ENCODE measurements at places on chromosomes 1 and 21.

- DNase-seq: no peak
Observed at GRCh38 chr1:178784131-178784536, 59.1 kb downstream of the RALGPS2 start.

GRCh38 chr21:46226920-46227599 is 1.5 kb downstream of the LSS start:
- no peak for DNase-seq

DNA sequence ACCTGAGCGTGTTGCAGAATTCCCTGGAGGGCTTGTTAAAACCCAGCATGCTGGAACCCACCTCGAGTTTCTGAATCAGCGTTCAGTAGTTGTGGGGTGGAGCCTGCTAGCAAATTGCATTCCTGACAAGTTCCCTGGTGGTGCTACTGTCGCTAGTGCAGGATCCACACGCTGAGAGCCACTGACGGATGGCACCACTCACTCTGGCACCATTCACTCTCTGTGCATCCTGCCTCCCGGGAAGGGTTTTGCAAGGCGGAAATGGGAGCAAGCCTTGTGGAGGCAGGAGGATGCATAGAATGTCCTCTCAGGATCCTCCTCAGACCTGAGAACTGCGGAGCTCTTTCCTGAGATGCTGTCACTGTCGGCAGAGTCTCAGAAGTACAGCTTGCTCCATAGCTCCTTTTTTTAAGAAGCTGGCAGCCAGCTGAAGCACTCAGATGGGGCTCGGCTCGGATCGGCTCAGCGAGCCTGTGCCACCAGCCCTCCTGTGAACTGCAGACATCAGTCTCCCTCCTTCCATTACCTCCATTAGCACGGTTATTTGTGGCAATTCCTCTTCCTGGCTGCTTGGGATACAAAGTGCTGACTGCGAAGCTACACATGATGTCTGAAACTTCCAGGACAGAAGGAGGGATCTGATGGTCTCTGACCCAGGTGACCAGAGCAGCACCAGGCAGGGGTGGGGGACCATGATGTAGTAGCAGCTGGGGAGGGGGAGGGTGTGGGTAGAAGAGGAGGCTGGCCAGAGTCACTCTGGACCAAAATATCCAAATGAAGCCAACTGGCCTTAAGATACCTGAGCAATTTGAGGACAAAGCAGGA is 89.6 kb downstream of the C1orf94 start:
- DNase-seq: no peak

- no peak for DNase-seq
Observed at GRCh38 chr21:42161956-42162681, 56.8 kb upstream of the ABCG1 start.

- DNase-seq: no peak
Observed at GRCh38 chr1:93665015-93665414, 16.6 kb downstream of the BCAR3 start.

DNA sequence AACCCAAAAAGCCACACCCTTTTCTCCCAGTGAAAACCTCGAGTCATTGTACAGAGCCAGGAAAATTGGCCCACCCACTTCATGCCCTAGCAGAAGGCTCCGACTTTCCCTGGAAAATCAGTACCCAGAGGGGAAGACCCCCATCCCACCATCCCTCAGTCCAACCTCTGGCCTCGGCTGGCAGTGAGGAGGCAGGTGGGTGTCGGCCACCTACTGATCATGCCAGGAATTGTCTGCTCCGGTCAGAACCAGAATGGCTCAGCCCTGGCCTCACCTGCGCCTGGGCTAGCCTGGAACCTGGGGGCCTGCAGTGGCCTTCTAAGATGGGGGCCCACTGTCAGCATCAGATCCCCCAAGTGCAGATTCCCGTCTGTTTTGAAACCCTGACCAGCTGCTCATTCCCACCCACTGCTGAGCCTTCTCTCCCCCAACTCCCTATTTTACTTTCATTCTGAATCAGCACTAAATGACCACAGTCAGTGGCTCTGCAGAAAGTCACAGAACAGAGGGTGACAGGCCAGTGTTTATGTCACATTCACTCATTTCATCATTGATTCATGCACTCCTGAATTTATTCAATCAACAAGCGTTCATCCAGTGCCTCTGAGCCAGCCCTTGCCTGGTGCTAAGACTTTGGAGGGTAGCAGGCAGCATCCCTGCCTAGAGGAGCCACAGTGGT is 3.0 kb upstream of the S100A9 start:
- no peak for DNase-seq

DNA sequence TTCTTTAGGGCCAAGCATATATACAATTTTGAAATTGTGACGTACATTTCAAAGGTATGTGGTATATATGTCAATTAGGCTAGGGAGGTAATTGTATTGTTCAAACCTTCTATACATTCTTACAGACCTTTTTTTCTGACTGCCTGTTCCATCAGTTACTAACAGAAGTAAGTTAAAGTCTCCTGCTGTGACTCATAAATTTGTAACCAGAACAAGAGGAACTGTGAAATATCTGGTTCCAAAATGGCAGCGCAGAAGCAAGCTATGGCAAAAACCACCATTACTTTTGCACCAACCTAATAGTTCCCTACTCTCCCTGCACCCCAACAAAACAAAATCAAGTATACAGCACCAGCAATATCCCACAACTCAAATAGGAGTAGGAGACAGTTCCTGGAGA is 93.6 kb downstream of the ENAH start:
- no peak for DNase-seq

- no peak for DNase-seq
Observed at GRCh38 chr1:221087919-221088318, 208.7 kb downstream of the HLX start.

DNA sequence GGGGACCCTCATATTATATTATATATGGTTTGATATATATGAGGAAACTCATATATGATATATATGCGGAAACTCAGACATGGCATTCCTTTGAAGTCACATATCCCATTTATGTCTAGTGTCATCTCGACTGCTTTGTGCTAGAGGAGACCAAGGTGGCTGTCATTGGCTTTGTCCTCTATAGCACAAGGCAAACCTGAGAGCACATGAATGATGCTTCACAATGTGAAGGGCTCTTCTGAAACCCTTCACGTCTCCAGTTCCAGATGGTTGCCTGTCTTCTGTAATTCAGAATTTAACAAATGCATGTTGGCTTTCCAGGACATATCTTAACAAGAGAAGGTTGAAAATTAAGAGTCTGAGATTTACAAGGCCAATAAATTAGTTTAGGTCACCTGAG is 303.6 kb downstream of the BARHL2 start:
- DNase-seq: no peak

DNA sequence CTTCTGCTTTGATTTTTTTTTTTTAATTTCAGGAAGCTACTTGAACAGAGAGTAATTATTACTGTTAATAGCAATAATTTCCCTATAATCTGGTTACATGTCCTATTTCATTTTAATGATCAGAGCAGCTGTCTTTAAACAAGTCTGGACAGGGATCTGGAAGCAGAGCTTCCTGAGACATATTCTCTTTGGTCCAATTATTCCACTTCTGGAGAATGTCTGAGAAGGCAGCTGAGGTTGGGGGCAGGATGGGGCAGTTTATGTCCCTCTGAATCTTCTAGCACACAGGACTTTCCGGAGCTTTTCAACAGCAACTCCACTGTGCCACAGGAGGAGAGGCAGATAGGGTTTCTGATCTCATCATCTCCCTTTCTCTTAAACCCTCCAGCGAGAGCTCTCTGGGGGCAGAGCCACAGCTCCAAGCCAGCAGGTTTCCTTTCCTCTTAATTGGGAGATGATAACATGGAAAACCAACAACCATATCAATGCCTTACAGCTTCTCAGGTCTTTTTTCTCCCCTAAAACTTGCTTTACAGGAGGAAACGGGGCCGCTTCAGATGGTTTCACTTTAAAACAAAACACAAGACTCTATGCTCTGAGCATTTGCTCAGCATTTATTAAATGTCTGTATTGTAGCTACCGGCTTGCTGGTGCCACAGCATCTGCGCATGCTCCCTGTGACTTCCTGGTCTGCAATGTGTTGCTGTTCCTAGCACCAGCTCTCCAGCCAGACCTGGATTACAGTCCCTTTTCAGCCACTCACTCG is 425.7 kb upstream of the USP24 start:
- no peak for DNase-seq

GRCh38 chr1:186829686-186830587 is 1.2 kb downstream of the PLA2G4A start:
- no peak for DNase-seq
